AML-193 (cell line): ENCODE measurements at places on chromosomes 4 and X.

DNA sequence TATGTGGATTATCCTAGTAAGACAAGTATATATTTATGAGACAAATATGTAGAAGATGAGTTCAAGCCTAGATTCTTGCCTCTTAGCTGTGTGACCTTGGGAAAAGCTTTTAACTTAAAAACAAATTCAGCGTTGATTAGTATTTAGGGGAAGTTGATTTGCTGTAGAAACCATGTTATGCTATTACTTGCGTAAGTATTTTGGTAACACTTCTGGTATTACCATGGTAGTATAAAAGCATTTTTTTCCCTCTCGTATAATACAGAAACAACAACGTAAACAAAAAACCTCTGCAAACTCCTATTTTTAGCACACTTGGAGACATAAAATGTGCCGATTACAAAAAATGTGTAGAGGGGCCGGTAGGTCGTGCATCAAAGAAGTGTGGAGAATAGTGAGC lies 33.2 kb downstream of the STAG2 start:
- peak; percentile 7 for DNase-seq

- DNase-seq = no peak
These were observed 842.1 kb upstream of the HTR2C start for GRCh38 chrX:113741744-113742143.

DNA sequence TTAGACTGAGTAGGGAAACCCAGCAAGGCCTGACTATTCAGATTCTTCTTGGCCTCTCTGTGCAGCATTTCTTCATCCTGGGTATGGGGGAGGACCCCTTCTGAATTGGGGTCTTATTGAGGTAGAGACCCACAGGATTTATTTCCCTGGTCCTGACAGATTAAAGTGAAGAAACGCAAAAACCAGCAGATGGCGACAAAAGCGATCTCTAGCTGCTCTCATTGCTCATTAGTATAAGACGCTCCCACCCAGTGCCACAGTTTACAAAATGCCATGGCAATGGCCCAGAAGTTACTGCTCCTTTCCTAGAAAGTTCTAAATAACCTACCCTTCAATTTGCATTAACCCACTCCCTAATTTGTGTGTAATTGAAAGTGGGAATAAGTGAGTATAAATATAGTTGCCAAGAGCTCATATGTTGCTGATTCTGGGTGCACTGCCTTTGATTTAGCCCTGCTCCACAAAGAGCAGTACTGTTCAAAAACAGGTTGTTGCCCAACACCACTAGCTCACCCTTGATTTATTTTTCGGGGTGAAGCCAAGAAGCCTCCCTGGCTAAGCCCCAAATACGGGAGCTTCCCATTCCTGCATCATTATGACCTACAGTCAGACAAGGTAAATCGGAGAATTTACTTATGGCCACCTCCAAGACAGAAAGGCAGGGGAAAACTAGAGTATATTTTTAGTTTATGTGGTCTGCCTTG lies 3.7 kb upstream of the BEX4 start:
- peak; percentile 7 for DNase-seq

DNA sequence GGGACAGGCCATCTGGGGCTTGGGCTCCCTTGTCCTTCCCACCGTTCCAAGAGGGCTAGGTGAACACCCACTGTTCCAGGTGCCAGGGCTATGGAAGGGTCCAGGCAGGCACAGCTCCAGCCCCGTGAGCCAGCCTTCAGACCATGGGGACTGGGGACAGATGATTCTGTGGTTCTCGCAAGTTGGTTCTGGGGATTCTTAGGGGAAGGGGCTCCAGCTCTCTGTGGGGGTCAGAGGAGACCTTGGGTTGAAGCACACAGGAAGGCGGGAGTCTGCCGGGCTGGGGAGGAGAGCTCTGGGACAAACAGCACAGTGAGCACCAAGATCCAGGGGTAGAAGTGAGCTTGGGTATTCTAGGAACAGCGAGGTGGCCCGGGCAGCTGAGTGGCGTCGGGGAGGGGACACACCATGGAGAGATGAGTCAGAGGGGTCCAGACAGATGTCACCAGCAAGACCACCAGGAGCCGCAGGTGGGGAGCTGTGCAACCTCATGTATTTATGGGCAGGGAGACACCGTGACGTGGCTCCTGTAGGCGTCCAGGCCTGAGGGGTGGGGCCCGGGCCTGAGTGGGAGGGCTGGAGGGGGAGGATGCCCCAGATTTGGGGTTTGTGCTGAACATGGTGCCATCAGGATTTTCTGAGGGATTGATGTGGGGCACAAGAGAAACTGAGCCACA lies 48.8 kb upstream of the HMX1 start:
- no peak for DNase-seq

- DNase-seq = no peak
These were observed 30.7 kb upstream of the ATP6AP2 start for GRCh38 chrX:40550066-40550465.

DNA sequence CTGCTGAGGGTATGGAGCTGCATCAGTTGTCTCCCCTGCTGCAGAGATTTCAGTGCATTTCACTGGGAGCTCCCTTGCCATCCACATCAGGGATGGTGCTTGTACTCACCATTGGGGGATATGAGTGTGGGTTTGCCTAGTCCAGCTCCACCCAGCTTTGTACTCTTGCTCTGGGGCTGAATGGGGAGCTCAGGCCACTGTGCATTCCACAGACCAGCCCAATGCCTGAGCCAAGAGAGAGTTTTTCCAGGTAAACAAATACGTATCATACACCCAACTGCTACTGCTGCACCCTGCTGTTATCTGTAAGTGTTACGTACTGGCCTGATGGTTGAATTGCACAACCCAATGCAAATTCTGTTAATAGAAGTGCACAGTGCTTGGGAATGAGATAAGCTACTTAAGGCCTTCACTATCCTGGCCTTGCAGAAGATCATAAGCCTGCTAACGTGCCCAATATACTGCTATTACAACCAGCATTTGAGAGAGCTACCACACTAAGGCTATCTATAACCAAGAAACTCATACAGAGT lies 205.0 kb upstream of the DMD start:
- DNase-seq = no peak

- no peak for DNase-seq
These were observed 173.4 kb downstream of the SCFD2 start for GRCh38 chr4:53192496-53192895.

GRCh38 chr4:109560687-109561461 lies 828 bp downstream of the MCUB start:
- DNase-seq = peak; percentile 34

GRCh38 chr4:161097821-161098220 lies 1066.0 kb downstream of the FSTL5 start:
- no peak for DNase-seq

- DNase-seq = no peak
These were observed 239.5 kb upstream of the TET2 start for GRCh38 chr4:104907074-104907649.

- no peak for DNase-seq
These were observed 220.0 kb downstream of the ENOX2 start for GRCh38 chrX:130682990-130683389.

GRCh38 chrX:19214311-19214710 lies 92.0 kb upstream of the ADGRG2 start:
- no peak for DNase-seq

GRCh38 chrX:69085826-69086225 lies 79.4 kb downstream of the PJA1 start:
- no peak for DNase-seq

DNA sequence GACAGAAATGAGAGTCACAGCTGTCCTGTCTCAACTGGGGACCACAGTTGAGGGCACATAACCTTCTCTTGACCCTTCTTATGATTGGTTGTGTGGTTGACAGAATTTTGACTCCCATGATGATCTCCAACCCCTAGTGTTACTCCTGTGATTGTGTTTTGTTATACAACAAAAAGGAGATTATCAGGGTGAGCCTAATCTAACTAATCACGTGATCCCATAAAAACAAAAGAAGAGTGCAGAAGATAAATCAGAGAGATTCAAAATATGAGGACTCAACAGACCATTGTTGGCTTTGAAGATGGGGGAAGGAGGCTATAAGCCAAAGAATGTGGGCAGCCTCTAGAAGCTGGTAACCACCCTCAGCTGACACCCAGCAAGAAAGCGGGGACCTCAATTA lies 72.7 kb downstream of the GUCY2F start:
- DNase-seq = no peak

- DNase-seq = no peak
These were observed 211.6 kb downstream of the CENPC start for GRCh38 chr4:67333664-67334063.

DNA sequence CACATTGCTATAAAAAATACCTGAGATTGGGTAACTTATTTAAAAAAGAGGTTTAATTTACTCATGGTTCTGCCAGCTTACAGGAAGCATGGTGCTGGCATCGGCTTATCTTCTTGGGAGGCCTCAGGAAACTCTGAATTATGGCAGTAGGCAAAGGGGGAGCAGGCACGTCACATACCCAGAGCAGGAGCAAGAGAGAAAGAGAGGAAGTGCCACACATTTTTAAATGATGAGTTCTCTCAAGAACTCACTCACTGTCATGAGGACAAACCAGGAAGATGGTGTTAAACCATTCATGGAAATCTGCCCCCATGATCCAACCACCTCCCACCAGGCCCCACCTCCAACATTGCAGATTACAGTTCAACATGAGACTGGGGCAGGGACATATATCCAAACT lies 10.0 kb upstream of the AFF1 start:
- no peak for DNase-seq

DNA sequence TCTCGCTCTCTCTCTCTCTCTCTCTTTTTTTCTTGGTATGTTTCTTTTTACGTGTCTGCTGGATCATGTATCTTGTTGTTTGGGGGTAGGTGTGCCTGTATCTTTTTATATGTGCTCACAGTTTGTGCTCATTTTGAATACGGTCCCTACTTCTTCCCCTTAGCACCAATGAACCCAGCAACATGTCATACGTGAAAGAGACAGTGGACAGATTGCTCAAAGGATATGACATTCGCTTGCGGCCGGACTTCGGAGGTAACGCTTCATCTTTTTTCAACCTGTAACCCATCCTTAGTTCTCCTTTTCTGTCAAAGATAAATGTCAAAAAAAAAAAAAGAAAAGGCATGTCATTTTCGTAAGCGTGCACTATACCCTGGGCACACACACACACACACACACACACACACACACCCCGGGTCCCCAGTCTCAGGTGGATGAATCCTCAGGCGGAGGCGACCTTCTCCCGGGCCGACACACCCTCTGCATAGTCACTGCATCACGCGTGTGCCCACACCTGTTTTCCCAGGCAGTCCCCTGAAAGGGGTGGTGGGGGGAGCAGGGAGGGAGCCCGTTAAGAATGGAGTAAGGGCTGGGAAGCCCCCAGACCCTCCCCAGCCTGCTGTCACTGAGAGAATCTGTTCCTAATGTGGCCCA lies 511 bp downstream of the GABRB1 start:
- DNase-seq = no peak

DNA sequence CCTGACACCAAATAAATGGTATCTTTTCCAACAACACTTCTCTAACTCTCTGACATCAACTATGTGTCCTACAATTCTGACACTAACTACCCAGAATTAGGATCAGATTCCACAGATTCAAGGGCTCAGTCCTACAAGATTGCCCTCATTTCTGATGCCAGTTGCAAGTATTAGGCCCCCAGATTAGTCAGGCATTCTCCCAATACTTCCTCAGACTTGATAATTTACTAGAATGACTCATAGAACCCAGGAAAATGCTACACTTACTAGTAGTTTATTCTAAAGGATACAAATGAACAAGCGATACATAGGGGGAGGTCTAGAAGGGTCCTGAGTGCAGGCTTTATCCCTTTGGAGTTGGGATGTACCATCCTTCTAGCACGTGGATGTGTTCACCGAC lies 8.5 kb downstream of the TIGD2 start:
- DNase-seq = no peak

DNA sequence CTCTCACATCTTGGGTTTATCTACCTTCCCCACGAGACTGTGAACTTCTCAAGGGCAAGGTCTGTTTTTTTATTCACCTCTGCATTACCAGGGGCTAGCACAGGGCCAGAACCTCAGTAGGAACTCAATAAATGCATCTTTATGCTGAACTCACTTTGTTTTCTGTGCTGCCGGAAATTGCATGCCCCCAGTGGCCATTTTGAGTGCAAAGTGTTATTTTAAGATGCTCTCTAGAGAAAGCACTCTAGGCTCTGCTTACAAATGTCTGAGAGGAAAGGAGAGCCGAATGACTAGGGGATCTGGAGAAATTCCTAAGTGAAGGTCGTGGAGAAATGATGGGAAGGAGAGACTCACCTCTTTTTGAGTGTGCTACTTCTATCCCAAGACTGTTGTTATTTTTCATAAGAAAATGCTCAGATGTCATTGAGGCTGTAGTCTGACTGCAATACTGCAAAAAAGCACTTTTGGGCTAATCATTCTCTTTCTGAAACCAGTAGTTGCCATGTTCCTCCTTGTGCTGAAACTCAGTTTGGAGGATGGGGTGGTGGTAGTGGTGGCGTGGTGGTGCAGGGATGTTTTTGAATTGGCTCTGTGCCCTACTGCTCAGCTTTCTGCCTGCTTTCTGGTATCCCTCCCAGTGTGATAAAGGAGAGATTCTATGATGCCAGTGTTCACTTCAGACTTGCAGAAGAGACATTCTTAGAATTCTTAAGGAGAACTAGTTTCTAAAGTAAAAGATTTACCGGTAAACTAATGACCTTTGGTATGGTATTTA lies 41.3 kb downstream of the DOCK11 start:
- DNase-seq = no peak

DNA sequence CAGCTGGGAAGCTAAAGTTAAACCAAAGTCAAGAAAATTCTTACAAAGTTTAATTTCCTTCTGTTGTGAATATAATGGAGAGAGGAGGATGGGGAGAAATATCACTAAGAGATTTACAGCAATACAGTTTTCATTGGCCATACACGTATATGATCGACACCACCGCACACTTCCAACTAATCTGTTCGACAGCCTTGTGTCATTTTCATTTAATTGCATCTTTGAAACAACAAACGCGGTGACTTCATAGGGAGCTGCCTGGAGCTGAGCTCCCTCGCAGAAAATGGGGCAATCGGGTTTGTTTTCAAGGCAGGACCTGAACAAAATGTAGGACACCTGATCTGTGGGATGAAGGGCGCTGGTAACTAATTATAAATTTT lies 1.3 kb downstream of the PTPN13 start:
- DNase-seq = no peak

- no peak for DNase-seq
These were observed 96.6 kb downstream of the STPG2 start for GRCh38 chr4:98046665-98047064.

DNA sequence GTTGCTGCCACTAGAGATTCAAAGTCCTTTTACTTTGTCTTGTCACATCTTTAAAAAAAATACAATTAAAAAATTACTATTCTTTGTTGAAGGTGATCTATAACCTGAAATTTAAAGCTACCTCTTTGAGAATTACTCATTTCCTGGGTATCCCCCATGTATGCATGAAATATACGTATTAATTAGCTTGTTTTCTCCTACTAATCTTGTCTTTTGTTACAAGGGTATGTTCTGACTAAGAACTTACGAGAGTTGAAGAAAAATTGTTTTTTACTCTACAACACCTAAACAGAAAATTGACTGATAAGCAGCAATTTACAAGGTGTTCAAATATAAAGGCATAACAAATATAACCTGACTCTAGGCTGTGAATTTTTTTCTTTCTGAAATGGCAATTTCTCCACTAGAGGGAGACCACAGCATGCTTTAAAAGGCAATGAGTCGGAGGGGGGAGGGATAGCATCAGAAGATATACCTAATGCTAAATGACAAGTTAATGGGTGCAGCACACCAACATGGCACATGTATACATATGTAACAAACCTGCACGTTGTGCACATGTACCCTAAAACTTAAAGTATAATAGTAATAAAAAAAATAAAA lies 249.6 kb downstream of the OPHN1 start:
- peak; percentile 9 for DNase-seq

- DNase-seq = no peak
These were observed 178.4 kb upstream of the GPRIN3 start for GRCh38 chr4:89486042-89486441.

GRCh38 chr4:168421671-168422070 lies 58.6 kb downstream of the DDX60L start:
- DNase-seq = no peak
